Neural crest cell (in vitro differentiated cells): ENCODE measurements at places on chromosomes 12 and 14. TPM values are rescaled to one million over a fixed set of nuclear protein-coding genes. Genes with fewer than 3 reads are reported as not detected.

Gene AQP6
- total RNA-seq, result 0.21 TPM in 1 of 2 replicates, not detected in the other

Gene MOAP1
- 19.5 and 20.5 TPM in 2 replicates for total RNA-seq

Gene GDF3
- not detected in 2 replicates for total RNA-seq

Gene MUCL1
- not detected in 2 replicates for total RNA-seq

Gene LAG3
- total RNA-seq, result 4.7 and 4.9 TPM in 2 replicates

Gene SLC39A2
- total RNA-seq, result 0.36 and 0.37 TPM in 2 replicates
